Fibroblast of mammary gland (primary cell): ENCODE measurements at places on chromosomes 13 and 19.

- DNase-seq, result peak; percentile 36
Measured at GRCh38 chr19:10085641-10086590, at the start of gene SHFL. Gene SHFL (plus strand): TSS chr19:10086317. CDS start chr19:10086428, 111 bp downstream.

GRCh38 chr13:34657716-34658115 lies 284.4 kb upstream of the NBEA start:
- peak; percentile 67 for DNase-seq

DNA sequence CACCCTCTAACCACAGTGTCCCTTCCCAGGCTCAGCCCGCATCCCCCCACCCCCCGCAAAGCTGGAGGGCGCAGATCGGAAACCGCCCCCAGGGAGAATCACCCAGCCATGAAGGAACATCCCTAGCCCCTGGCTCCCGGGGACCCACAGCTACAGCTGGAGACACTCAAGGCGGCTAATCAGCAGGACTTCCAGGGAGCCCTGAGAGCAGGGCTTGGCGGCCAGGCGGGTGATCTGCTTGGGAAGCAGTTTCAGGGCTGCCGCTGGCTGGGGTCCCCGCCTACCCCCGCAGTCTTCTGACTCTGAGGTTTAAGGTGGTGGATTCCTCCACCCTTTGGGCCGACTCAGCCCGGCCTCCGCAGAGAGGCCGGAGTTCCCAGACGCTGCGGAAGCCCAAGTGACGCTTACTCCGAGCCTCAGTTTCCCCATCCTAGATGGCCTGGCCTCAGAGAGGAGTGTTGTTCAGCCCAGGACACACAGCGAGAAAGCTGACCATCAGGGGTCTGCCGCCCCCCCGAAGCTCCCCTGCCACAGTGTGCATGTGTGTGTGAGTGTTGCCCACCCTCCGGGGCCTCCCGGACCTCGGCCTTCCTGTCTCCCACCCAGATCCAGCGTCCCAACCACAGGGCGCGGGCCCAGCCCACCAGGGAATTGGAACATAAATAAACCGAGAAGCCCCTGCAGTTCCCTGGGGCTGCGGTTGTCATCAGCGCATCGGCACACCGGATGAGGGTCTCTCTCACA lies 9.8 kb downstream of the FUT6 start:
- no peak for DNase-seq

DNA sequence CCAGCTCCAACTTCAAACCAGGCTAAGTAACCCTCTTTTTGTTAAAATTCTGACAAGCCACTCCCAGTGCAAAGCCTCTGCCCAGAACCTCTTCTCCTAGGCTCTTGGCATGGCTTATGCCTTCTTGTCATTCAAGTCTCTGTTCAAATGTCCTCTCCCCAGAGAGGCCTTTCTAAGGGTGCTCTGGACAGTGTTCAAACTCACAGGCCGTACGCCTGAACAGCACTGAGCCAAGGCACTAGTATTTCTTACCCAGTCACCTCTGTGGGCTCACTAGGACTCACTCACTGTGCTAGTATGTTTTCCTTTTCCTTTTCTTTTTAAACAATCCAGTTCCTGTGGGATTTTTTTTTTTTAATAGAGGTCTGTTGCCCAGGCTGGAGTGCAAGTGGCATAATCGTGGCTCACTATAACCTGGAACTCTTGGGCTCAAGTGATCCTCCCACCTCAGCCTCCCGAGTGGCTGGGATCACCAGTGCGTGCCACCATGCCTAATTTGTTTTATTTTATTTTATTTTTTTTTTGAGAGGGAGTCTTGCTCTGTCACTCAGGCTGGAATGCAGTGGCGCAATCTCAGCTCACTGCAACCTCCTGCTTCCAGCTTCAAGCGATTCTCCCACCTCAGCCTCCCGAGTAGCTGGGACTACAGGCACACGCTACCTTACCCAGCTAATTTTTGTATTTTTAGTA lies 2.3 kb upstream of the ASF1B start:
- peak; percentile 40 for DNase-seq

- no peak for DNase-seq
Measured at GRCh38 chr19:1451916-1452801, 2.2 kb downstream of the APC2 start.

DNA sequence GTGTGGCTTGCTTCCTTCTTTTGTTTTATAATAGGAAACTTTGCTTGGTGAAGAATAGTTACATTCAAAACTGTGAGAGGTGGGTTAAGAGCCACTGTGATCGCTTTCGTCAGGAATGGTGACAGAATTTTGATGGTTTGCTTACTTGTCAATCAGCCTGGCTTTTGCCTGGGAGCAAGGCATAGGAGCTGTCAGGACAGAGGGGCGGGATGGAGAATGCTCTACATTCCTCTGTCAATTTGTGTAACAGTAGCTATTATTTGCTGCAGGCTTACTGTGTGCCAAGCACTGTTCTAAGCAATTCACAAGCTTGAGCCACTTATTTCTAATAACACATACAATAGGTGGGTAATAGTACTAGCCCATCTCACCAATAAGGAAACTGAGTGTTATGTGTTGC lies 28.1 kb upstream of the TNFSF11 start:
- DNase-seq, result no peak

DNA sequence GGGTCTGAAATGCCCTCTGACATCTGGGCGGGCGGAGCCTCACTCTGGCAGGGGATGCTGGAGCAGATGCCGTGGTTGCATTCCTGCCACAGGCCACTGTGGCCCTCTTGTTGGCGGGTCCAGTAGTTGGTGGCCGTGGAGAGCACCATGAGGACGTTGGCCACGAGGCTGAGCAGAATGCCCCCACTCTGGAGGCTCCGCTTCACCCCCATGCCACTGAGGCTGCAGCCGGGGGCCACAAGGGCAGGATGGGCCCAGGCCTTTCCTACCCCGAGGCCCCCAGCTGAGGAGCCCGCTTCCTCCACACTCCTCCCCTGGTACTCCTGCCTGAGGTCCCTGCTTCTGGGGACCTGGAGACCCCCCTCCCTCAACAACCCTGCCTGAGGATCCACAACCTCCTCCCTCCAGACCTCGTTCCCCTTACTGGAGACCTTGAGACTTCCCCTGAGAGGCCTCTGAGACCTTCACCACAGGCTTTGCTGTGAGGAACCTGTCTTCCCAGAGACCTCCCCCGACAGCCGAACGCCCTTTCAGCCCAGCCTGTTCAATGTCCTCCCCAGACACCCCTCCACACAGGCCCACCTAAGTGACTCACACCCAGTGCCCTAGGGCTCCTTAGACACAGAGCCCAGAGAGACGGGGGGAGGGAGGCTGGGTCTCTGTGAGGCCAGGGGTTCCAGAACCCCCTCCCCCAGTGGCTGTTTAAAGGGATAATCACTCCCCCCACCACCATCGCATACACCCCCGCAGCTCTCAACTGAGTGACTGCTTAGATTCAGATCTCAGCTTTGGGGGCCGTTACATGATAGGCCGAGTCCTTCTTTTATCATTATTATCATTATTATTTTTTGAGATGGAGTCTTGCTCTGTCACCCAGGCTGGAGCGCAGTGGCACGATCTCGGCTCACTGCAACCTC lies at the start of gene CLDND2:
Gene CLDND2 (minus strand): TSS at position 638 of the 917 bp plus-strand sequence. CDS start 426 bp downstream, at position 212.
- DNase-seq, result no peak

DNA sequence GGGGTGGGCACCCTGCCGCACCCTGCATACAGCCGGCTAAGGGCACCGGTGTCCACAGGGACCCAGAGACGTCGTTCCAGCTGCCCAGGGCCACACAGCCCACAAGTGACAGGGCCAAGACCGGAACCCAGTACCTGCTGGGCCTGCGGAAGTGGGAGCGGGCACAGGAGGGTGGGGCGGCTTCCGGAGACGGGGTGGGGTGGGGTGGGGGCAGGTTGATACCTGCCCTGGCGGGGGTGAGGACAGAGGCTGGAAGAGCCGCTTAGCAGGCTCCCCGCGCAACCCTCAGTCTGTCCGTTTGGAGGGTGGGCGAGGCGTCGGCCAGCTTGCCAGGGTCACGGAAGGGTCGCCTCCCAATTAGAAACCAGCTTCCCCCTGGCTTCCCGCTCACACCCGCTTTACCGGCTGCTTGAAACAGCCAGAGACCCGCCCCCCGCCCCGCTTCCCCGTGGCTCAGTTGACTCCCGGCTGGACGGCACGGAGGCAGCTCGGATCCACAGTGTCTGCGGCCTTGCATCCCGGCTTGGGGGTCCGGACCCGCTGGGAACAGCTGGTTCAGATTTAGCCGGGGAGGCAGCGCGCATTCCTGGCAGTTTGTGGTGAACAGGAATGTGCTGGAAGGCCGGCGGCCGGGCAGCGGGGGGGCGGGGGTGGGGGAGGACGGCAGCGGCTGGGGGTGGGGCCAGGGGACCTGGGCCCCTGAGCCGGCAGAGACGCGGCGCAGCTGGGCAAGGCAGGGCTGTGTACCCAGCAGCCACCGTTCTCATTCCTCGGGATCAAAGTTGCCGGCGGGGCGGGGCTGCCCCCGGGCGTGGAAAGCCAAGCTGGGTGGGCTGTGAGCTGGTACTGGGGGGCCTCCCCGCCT lies 1.9 kb downstream of the CNN2 start:
- DNase-seq, result peak; percentile 95

DNA sequence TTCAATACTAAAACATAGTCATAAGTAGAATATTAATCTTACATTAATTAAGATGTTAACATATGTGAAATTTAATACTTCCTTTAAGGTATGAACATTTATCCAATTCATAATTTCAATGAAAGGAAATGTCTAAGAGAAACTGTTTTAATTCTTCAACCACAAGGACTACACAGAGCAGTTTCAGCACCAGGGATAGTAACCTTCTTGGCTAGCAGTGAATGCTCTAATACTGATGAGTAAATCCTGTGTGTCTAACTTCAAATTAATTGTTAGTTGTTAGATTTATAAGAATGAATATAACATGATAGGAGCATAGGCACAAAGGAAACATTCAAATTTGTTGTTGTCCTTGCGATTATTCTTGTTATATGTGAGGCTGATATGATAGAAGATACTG lies 15.6 kb upstream of the NBEA start:
- DNase-seq, result peak; percentile 64

DNA sequence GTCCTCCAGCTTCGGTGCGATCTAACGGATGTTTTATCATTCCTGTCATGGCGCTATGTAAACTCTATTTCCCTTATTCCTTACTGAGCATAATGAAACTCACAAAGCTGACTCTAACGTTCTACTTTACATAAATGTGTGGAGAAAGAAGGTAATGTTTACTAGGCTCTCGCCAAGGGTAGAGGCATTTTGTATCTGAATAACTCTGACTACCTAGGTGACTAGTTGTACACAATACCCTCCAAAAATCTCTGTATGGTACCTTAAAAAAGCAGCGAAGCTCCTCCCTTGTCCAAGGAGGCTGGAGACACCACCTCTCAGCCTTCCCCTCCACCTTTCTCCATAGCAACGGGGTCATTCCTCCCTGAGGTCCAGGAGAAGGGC lies 316 bp upstream of the ZNF530 start:
- DNase-seq, result no peak

- DNase-seq, result peak; percentile 23
Measured at GRCh38 chr13:98909016-98909415, 68.8 kb downstream of the DOCK9 start.

GRCh38 chr13:50700664-50701305 lies 142.7 kb downstream of the DLEU7 start:
- DNase-seq, result no peak

DNA sequence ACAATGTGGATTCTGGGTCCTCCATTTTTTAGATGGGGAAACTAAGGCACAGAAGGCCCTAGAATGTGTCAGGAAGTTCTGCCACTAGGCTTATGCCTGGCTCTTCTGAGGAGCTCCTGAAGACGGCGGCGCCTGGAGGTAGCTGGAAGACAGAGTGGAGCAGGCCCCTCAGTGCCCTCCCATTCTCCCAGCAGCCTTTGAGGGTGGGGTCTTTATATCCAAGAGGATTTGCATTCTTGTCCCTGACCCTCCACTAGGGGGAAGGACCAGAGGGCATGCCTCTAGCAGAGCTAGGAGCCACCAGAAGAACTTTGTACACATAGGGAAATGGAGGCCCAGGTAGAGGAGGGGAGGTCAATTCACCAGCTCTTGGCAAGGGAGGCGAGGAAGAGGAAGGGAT lies 9.4 kb downstream of the CELF5 start:
- DNase-seq, result no peak

- no peak for DNase-seq
Measured at GRCh38 chr19:36986601-36987000, 70.5 kb downstream of the ZNF568 start.
